GM10248 (cell line): ENCODE measurements at places on chromosomes 16 and 17.

- DNase-seq = no peak
Observed at GRCh38 chr16:13143551-13143950, 242.2 kb downstream of the SHISA9 start.

GRCh38 chr16:5621826-5622225, 524.2 kb upstream of the EEF2KMT start:
- no peak for DNase-seq

DNA sequence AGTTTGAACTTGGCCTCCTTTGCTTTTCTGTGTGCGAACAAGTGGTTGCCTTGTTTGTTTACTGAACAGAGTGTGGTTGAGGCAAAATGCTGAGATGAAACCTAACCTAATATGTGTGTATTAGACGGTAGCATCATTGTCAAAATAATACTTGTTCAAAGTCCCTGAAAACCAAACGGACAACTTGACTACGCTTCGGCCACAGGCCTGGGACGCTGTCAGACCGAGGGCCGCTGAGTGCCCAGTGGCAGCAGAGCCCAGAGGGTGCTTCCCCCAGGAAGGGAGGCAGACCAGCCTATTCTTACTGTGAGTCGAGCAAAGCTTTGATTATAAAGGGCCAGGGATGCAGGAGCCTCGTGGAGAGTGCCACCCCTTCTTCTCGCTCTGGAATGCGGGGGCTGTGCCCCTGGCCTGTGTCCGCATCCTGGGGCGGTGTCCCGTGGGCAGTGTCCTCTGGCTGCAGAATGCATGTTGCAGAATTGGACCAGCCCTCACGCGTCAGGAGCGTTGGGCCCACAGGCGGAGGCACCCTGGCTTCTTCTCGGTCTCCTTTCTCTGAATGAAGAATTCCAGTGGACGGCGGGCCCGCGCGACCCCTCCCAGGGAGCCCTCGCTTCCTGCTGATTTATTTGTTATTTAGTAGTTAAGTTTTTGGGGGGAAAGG, 5.2 kb downstream of the ACSF3 start:
- DNase-seq = no peak

DNA sequence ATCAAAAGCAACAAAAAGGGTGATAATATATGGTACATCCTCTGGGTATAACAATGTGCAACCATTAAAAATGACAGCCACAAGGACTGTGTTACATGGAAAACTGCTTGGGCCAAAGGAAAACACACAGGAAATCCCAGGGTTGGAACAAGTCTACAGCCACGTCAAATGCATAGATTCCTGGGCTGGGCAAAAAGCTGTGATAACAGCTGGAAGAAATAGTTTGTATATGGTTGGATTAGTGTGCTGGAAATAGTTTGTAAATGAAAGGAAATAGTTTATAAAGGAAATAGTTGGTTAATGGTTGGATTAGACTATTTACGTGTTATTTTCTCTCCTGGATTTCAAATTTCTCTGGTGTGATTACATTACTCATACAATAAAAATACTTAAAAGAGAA, 2.6 kb downstream of the HSD17B2 start:
- DNase-seq = no peak

DNA sequence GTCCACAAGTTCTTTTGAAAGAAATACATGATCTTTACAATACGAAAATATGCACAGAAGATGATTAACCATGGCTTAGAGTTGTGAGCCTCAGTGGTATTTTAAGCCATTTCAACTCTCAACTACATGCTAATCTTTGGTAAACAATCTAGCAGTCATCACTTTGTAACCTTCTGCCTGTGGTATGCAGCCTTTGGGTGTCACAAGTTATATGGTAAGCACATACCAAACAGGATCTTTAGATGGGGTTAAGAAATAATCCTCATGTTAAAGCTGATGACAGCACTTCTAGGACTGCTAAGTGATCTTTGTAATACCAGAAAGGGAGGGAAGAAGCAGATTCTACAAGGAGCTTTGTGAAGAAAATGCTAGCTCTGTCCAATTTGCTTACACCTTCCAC, 74.3 kb downstream of the CA4 start:
- no peak for DNase-seq

DNA sequence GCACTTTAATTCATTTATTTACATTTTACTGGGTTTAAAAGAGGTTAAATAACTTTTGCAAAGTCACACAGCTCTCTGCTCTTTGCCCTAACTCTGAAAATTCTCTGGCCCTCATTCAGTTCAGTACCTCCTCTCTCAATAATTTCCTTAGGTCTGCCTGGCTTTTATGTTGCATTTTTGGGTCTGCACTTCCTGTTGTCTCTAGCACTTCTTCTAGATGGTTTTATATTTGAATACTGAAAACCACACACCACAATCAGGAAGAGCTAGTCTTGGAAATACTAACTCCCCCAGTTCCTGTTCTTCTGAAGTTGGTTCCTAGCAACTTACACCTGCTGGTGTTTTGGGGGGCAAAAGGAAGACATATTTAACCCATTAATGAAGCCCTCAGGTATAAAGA, 577.9 kb downstream of the HS3ST4 start:
- no peak for DNase-seq

DNA sequence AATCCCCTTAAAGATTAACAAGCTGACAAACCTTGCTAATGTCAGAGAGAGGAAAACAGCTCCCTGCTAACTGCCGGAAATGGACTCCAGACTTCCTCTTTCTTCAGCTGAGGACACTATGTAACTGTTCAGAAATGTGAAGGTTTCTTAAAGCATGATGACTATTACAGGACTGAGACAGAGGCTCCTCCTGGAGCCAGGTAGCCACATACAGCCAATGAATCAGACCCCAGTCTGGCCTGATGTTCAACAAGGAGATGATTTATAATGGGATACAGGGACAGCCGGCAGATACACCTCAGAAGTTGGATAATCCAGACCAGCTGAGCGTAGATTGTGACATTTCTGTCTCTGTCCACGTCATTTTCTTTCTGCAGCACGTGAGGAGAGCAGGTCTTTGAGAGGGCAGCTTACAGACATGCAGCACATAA, 216.2 kb downstream of the HS3ST3A1 start:
- no peak for DNase-seq

DNA sequence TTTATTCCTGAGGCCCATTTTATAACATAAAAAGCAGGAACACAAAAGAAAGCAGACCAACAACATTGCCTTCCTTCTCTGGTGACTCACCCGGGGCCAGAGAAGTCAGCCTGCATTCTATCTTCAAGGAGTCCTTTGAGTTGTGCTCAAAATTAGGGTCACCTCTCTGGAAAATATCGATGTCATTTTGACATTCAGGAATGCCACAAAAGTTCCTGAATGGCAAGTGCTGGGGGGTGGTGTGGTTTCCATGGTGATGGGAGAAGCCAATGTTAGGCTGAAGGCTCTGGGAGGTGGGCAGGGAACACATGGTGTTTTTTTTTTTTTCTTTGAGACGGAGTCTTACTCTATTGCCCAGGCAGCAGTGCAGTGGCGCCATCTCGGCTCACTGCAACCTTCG, 159.6 kb downstream of the HAPSTR1 start:
- DNase-seq = no peak

GRCh38 chr16:1779741-1780676, 2.4 kb downstream of the SPSB3 start:
- no peak for DNase-seq

- DNase-seq = peak; percentile 73
Observed at GRCh38 chr16:81204798-81205680, 33.5 kb upstream of the BCO1 start.

- peak; percentile 30 for DNase-seq
Observed at GRCh38 chr16:78005881-78006280, 16.5 kb upstream of the CLEC3A start.

DNA sequence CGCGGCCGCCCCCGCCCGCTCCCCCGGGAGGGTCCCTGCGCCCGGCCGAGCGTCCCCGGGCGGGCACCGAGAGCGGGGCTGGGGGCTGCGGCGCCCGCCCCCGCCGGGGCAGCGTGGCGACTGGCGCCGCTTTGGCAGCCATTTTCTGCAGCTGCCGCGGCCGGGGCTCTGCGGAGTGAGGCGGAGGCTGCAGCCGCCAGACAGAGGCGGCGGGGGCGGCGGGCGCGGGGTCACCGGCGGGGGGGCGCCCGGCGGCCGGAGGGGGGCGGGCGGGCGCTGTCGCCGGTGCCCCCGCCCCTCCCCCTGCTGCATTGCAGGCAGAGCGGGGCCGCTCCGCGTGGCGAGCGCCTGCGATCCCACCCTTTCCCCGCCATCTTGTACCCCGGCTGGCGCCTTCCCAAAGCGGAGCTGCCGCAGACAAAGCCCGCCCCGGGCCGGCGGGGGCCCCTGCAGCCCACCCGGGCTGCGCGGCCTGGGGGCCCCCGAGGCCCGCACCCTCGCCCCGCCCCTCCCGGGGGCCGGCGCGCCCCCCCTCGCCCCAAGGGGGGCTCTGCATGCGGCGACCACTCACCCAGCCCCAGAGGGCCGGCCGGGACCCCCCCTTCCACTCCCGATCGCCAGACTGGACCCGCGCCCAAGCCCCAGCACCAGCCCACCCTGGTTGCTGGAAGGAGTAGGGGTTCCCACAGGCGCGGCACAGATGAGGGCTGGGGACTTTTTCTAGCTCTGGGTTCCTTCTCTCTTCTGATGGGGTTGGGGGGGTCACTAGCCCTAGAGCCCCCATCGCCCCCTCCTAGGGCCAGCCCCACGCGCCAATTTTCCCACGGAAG, 16.6 kb upstream of the CBX8 start:
- no peak for DNase-seq

DNA sequence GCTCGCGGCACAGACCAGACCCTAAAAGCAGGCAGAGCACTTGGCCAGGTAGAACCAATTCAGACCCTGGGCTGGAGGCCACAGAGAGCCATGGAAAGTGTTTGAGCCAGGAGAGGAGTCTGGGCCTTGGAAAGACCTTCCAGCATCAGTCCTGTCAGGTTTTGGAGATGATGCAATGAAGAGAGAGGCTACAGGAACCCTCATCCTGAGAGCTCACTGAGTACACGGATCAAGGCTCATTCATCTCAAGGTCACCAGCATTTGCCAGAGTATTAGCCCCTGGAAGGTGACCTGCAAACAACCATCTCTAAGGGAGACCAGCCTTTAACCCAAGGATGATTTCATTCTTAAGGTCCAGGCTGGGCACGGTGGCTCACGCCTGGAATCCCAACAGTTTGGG, 27.8 kb downstream of the TLE7 start:
- DNase-seq = no peak

DNA sequence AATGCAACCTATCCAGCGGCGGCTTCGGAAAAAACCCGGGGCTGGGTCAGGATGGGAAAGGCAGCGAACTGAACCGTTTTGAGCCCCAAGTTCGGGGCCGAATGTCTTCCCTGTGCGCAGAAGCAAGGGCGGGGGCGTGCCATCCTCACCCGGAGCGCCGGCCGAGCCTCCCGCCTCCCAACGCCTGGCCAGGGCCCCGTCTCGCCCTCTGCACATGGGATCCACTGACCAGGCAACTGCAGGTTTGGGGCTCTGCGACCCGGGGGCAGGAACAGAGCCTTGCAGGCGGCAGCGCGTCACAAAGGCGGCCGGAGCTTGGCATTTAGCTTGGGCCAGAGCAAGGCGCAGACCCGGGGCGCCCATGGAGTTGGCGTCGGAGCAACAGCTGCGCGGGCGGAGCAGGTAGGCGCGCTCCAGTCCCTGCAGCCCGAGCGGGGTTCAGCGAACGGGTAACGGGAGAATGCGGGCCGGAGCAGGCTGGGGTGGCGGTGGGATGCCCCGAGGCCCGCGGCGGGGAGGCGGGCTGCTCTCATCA, at the start of gene FBXO39:
TSS of gene FBXO39 (plus strand) at position 345 of the 535 bp plus-strand sequence. CDS start 3,654 bp downstream, outside the sequence.
- peak; percentile 28 for DNase-seq

- DNase-seq = no peak
Observed at GRCh38 chr17:73605444-73605843, 38.8 kb downstream of the SDK2 start.

DNA sequence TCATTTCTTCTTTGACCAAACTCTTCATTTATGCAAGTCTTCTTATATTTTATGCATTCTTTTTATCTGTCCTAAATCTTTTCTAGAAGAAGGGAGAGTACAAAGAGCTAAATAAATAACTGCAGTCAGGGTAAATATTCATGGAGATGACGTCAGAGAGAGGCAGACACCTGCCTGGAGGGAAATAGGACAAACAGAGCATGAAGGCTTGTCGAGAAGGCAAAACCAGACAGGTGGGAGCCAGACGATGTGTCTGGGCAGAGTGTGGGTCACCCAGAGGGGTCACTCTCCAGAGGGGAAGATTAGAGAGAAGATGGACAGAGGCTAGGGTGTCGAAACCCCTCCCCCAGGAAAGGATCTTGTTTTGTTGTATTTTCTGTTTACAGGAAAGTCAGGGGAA, 78.3 kb upstream of the RPL38 start:
- DNase-seq = no peak

GRCh38 chr16:72875291-72876031, 172.5 kb downstream of the ZFHX3 start:
- DNase-seq = no peak

GRCh38 chr16:14172200-14172809, 101.2 kb downstream of the MRTFB start:
- no peak for DNase-seq

- DNase-seq = no peak
Observed at GRCh38 chr16:87922250-87922871, 14.0 kb downstream of the CA5A start.

DNA sequence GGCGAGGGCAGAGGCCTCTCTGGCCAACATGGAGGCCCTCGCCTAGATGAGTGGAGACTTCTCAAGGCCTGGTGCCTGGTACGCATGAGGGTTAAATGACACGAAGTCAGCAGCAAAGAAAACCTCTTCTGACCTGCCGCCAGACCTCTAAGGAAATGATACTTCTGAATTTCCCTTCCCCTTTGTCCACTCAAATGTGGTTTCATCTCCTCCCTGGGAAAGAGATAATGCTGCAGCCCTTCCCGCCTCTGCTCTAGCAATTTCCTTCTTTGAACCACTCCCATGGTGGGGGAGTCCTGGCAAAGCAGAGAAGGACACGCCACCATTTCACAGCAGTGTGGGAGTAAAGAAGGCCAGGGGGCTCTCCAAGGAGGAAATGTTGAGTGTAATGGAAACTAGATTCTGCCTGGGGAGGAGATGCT, 65.7 kb upstream of the BCAR1 start:
- DNase-seq = peak; percentile 47

GRCh38 chr16:66539623-66540469, 10.1 kb downstream of the TK2 start:
- no peak for DNase-seq

DNA sequence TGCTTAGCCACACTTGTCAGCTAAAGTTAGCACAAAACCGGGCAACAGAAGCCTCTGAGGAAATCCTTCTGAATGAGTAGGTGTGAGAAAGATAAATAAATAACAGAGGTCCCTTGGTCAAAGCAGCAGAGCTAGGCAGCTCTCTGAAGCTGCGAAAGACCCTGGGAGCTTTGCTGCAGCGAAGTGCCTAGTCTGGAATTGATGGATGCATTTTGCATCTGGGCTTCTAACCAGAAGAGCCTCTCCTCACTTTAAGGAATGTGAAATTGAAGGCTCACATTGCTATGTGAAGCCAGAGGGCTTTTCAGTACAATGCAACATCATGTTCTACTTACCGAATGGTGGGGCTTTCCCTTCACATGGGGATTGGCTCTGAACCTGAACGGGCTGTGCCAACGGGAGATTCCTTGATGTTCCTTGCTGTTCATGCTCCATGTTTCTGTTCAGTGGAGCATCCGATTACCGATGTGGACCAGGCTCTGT, 274.6 kb downstream of the HS3ST3B1 start:
- no peak for DNase-seq

GRCh38 chr17:48228720-48229119, 121.2 kb downstream of the SNX11 start:
- no peak for DNase-seq
